ENCODE measurements at places on chromosomes 6 and 20.

GRCh38 chr6:1612974-1613306 lies 3.2 kb downstream of the FOXC1 start:
- DNase-seq: no peak

DNA sequence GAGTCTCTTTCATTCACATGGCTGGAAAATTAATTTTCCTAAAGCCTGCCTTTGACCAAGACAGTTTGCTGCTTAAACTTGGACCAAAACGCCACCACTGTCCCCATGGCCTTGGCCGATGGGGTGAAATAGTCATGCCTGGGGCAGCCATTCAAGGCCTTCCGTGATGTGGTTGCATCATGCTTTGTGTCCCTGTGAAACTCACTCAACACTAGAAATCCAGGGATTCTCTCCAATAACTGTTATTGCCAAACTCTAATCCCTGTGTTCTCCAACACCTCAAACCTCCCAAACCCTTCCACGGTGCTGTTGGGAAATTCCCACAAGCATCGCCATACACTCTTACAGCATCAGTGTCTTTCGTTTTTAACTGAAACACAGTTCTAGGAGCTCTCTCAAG lies 1.4 kb upstream of the TXNDC5 start:
- DNase-seq: no peak

DNA sequence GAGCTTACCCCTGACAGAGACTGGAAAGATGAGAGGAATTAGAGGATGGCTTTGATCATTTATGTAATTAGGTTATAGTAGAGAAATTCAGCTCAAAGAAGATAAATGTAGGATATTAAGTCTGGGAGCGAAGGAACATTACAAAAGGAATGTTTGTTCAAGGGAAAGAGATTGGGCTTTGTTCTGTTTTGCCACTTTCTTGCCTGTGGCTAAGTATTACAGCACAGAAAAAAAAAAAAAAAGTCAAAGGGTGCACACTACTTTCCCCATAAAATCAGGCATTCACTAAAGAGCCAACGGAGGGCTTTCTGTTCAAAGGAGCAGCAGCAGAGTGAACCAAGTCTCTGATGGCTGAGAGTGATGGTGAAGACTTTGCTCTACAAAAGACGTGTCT lies 5.0 kb upstream of the HDDC2 start:
- DNase-seq: no peak

- DNase-seq: peak; percentile 66
Observed at GRCh38 chr6:11710311-11710761, 68.3 kb downstream of the ADTRP start.

DNA sequence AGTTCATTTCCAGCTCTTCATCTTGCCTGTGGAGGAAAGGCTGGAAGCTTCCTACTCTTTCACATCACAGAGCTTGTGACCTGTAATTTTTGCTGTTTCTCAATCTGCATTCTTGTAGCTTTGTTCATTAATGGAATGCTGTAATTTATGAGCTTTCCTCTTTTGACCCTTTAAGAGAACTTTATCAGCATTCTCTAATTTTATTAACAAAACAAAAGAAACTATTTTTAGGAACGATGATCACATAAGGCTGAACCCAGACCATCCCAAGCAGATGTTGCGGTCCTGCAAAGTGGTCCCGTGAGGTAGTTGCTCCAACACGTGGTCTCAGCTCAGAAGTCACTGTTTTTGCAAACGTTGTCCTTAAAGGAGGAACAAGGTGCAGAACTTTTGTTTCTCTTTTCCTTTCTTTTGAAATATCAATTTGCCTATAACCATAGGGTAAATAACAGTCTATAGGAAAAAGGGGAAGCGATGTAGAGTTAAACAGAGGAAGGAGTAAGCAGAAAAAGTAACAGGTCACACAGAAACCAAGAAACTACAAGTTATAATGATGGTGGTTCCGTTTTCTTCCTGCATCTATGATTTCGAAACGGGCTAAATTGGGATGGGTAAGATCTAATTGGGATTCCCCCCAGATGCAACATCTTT lies 121.3 kb upstream of the PHACTR1 start:
- no peak for DNase-seq

GRCh38 chr6:70241991-70242420 lies 60.9 kb downstream of the COL9A1 start:
- DNase-seq: no peak

DNA sequence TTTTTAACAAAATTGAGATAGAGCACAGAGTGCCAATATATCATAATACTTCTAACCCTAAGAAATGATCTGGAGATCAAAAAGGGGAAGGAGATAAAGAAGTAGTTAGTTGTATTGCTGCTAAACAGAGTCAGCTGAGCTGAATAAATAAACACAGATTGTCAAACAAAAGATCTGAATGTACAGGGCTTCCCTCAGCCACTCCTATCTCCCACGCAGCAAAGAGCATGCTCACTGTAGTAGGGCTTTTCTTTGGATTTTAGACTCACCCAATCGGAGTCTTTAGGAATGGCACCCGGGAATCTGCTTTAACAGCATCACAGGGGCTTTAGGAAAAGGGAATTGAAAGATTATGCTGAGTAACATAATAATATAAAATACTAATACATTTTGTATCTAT lies 222.2 kb upstream of the STXBP5 start:
- no peak for DNase-seq

DNA sequence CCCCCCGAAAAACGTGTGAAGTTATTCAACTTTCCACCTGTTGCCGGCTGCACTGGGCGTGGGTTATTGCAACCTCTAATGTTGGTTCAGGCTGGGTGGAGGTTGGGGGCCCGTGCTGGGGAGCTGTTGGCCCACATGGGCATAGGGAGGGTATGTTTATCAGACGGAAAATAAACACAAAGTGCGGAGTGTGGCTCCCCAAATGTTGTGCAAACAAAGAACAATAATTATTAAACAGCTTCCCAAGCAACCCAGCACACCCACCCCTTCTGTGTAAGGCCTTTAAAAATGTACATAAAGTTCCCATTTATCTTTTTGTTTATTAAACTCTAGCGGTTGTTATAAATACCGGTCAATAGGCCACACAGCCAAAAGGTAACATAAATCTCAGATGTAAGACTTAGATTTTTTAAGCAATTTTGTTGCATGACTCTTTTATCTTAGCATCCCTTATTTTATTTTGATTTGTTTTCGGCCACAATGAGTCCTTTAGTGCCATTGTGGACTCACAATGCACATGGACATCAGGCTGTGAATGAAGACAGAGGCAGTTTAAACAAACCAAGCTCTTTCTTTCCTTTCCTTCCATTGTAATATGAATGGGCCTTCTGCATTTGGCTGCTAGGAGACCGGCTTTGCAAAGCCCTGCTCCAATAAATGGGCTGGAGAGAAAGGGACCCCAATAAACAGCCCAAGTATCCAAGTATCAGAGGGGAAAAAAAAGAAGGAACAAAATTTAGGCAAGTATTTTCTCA lies 6.9 kb upstream of the DLL1 start:
- no peak for DNase-seq

- DNase-seq: no peak
Observed at GRCh38 chr20:32234135-32234808, 26.6 kb downstream of the POFUT1 start.

GRCh38 chr20:12372557-12372956 lies 454.9 kb downstream of the BTBD3 start:
- DNase-seq: no peak

DNA sequence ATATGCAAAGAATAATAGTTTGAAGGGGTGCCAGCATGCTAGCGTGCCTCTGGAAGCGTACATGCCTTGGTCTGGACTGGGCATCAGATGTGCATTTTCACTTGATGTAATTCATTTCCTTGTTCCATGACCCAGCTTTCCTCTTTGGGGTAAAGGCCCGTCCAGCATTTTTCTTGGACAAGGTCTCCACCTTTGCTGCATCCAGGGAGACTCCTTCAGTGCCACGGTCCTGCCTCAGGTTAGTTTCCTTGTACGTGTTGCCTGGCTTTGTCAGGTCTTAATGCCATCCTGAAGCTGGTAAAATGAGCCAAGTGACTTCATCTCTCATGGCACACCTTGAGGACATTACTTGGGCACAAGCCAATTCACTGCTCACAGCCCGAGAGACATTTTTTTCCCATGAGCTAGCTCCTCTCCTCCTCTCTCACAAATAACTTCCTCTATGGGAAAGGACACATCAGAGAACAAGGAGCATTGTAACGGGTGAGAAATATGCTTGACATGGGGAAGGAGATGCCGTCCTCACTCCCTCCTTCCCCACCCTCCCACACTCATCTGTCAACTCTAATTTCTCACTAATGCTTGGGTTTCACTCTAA lies 23.9 kb downstream of the EDN1 start:
- DNase-seq: no peak

- no peak for DNase-seq
Observed at GRCh38 chr20:49775229-49775693, 37.4 kb upstream of the SLC9A8 start.

- DNase-seq: no peak
Observed at GRCh38 chr6:118724211-118724610, 72.8 kb upstream of the CEP85L start.

GRCh38 chr20:7285918-7286556 lies 518.6 kb downstream of the BMP2 start:
- DNase-seq: no peak

- no peak for DNase-seq
Observed at GRCh38 chr6:158648682-158649131, 1.1 kb upstream of the SYTL3 start.

DNA sequence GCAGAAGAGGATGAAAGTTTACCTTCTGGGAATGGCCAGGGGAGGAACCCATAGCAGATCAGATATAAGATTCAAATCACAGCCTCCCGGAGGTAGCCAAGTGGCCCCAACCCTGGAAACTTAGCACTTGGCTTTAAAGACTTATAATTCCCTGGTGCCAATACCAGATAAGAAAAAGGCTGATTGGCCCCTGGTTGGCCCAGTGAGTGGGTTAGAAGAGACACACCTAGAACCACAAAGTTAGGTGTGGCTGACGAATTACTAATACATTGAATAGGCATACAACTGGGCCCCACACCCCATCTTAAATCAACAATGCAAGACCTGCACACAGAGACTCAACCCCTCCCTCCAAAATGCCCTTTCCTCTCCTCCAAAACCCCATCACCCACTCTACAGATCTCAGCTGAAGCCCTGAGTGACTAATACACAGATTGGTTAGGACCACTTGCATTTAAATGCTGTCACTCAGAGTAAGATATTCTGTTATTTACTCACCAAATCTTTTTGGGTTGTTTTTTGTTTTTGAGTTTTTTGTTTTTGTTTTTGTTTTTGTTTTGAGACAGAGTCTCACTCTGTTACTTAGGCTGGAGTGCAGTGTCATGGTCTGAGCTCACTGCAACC lies 315.4 kb upstream of the JARID2 start:
- no peak for DNase-seq

DNA sequence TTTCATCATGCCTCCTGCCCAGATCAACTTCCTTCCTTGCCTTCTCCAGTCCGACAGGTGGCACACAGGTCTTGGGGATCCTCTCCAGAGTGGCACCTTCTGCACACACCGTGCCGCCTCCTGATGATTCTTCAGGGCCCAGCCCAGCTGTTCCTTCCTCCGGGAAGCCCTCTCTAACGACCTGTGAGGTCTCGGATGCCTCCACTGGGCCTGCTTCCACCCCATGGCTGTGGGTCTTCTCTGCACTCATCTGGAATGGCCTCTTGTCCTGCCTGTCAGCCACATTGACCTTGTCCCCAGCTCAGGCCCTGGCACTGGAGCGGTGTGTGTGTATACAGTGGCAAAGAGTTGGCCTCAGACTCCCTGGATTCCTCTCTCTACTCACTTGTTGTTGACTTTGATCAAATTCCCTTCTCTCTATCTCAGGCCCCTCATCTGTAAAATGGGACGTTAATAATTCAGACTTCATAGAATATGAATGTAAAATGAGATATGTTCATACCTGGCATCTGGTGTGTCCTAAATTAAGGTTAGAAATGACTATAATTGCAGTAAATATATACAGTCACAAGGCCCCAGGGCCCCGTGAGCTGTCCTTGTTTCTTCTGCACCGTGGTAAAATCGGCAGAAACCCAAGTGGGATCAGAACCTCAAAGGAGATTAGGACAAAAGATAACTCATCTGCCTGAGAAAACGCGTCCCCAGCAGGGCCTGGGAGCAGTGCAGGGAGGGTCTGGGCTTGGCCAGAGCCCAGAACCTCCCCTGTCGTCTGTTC lies 1.5 kb downstream of the FAM210B start:
- no peak for DNase-seq

DNA sequence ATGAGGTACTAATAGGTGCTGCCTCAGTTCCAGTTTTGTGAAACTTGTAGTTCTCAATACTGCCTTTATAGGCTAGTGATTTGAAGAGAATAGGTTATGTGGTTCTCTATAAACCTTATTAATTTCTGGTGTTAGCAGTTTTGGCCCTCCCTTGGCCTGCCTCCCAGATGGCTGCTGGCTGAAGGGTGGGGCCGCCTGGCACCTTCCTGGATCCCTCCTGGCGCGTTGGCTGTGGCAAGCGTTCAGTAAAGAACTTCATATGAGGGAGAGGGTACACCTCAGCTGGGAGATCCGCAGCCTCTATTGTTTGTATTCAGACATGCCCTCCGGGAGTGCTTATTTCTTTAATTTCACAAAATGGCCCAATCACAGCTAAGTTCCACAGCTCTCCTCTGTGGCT lies 51.9 kb downstream of the FAM120B start:
- DNase-seq: no peak

DNA sequence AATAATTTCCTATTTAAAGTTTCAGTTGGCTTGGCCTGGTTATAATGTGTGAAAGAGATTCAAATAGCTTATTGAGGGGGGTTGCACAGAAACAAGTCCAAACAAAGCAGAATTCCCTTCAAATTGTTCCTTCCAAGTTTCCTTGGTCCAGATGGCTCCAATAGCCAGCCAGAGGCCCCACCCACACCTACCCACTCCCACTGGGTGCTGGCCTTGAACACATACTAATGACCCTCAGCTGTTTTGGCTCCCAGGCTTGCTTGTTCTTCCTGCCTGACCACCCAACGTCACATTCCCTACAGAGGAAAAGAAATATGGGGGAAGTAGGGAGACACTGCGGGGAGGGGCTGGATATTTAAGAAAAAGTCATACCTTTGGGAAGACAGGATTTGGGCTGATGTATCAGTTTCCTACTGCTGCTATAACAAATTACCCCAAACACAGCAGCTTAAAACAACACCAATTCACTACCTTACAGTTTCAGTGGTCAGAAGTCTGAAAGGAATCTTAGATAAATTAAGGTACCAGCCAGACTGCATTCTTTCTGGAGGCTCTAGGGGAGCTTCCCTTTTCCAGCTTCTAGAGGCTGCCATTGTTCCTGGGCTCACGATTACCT lies 95.7 kb downstream of the COL21A1 start:
- no peak for DNase-seq

GRCh38 chr6:168524571-168525001 lies 83.6 kb downstream of the SMOC2 start:
- no peak for DNase-seq

- peak; percentile 36 for DNase-seq
Observed at GRCh38 chr6:24357336-24358218, at the start of gene DCDC2. TSS of gene DCDC2 (minus strand) at chr6:24358059. CDS start at chr6:24357750, 309 bp downstream.

DNA sequence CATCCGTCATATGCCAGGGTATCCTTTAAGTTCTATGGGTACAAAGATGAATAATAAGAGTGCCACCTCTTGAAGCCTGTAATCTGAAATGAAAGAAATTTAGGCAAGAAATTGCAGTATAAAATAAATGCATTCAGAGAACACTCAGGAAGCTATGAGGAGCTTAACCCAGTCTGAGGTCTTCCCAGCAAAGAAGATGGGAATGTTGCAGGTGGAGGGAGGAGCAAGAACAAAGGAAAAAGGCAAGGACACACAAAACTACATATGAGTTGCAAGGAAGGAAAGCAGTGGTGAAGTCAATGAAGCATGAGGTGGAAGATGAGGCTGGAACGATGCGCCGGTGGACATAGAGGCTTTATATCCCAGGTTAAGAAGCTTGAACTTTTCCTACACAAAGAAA lies 67.0 kb upstream of the DST start:
- no peak for DNase-seq

GRCh38 chr6:105483492-105483891 lies 80.6 kb upstream of the PREP start:
- DNase-seq: no peak
